ENCODE measurements at places on chromosomes 1 and 21.

DNA sequence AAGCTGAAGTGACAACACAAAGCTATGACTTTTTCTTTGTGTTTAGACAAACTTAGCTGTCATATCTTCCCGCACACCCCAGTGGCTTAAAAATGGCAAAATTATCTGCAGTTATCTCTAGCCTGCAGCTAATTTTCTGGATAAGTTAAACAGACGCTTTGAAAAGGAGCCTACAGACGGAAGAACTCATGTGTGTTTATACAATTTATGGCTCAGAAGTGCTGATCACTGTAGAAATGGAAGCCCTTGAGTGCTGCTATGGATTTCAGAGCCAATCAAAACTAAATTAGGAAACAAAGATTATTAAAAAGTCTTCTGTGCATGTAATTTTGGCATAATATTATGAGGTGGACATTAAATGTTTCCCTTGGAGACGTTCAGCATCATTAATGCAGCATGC is 11.6 kb downstream of the NTNG1 start:
- DNase-seq = no peak
- no peak overlapping the region for H3K4me3 ChIP-seq
- H3K27me3 ChIP-seq = no peaks in the 10 kb centered on the region
- H3K27ac ChIP-seq = no peak overlapping the region
- H3K36me3 ChIP-seq = no peaks in the 10 kb centered on the region
- H3K4me1 ChIP-seq = no peaks in the 10 kb centered on the region

DNA sequence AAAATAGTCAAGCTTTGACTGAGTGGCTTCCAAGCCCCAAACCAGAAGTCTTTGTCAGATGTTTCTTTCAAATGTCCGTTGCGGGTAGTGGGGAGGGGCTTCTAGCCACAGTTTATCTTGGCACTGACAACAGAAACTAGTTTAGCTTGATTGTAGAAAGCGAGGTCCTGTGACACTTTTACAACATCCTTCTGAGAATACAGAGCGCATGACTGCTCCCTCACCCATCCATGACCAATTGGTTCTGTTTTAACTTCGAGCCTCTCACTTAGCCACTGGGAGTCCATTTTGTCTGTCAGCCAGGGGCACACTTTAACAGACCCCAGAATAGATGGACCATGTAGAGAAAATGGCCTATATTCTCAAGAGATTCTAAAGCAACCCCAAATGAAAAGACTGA is 199.2 kb upstream of the ST6GALNAC5 start:
- H3K27me3 ChIP-seq = no peaks in the 10 kb centered on the region
- H3K4me3 ChIP-seq = no peak overlapping the region
- H3K4me1 ChIP-seq = no peaks in the 10 kb centered on the region
- no peak overlapping the region for H3K27ac ChIP-seq
- no peaks in the 10 kb centered on the region for H3K36me3 ChIP-seq
- no peak for DNase-seq

DNA sequence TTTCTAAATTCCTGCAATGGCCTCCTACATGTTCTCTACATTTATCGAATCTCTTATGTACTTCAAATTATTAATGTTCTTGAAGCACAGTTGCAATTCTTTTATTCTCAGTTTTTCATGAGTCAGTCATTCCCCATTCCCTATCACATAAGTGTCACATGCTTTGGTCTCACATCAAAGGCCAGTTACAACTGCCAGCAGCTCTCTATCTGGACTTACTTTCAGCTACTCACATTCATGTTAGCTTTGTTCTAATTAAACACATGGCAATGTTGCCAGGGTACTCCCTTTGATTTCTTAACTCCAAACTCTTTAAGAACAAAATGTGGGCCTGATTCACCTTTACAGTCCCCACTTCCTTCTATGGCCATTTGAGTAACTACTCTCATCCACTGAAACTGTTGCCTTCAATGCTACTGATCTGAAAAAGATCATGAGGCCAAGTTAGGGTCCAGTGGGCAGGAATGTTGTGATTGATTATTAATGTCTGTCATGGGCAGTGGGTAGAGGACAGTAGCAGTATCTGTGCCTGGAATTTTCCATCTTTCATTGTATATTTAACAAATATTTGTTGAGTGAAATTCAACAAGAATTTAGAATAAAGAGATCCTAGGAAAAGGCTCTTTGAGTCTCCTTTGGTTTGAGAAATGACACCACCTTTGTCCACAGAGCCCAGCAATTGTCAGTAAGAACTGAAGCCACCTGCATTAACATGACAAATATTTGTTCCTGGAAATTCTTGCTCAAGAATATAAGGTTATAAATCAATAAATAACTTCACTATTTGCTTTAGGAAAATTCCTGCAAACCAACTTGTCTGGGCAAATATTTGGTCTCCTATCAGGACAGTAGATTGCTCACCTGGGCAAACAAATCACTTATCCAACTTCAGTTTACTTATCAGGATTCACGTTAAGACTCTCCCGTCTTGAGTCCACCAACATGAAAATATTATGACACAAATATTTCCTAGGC is 153.6 kb upstream of the SAMSN1 start:
- no peak for DNase-seq
- peaks cover 8% of the 10 kb centered on the region for H3K4me1 ChIP-seq
- no peak overlapping the region for H3K4me3 ChIP-seq
- no peaks in the 10 kb centered on the region for H3K27me3 ChIP-seq
- no peak overlapping the region for H3K27ac ChIP-seq

DNA sequence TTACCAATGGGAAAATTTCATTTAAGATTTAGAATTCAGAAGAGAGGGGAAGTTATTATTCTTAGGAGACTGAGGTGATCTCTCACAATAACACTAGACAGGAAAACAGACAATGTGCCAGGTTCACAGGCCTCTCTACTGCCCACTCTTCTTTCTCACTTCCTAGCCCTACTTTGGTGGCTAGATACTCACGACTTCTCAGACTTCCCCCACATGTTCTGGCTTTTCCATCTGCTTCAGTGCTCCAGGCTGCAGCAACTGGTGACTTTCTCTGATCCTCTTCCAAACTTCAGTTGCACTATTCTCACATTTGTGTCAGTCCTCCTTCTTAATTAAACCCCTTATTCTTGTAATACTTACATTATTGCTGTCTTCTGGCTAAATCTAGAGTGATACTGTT is 208.7 kb upstream of the KCTD3 start:
- no peaks in the 10 kb centered on the region for H3K27me3 ChIP-seq
- H3K4me3 ChIP-seq = no peak overlapping the region
- H3K27ac ChIP-seq = no peak overlapping the region
- no peaks in the 10 kb centered on the region for H3K4me1 ChIP-seq
- no peak for DNase-seq

GRCh38 chr1:9079988-9080704 is 10.7 kb upstream of the SLC2A5 start:
- peaks cover 6% of the 10 kb centered on the region for H3K27me3 ChIP-seq
- no peak for DNase-seq
- no peak overlapping the region for H3K27ac ChIP-seq
- H3K4me3 ChIP-seq = no peak overlapping the region
- H3K36me3 ChIP-seq = no peaks in the 10 kb centered on the region

Data from DND-41 (cell line).